ENCODE measurements at places on chromosomes 7 and 10.

DNA sequence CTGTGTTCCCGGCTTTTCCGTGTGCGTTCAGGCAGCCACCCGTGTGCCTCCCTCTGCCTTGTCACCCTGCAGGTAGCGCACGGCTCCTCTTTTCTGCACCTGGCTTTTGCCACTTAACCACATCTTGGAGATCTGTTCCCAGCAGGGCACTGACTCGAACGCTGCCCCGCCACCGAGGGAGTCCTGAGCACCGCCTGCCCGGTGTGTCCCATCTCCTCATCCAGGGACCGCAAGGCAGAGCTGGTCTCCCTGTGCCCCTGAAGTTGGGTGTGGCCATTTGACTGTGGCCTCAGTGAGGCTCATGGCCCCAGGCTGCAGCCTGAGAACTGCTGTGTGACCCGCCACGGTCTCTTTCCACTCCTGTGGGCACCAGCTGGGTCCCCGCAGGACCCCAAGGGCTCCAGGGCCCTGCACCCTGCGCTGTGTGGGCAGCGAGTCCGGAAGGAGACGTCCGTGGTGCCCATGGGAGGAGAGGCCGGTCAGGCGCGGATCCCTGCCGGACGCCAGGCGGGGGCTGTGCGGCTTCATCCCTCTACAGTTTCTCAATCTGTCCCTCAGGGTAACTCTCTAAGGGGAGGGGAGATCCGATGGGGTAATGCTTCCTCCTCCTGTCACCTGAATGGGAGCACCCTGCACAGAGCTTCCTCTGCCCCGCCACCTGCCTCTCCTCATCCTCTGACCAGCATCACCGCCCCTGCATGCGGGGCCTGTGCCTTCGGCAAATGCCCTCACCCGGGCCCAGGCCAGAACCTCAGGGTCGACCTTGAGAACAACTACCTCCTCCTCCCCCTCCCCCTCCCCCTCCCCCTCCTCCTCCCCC, 1.8 kb upstream of the INTS1 start:
- H3K27me3 ChIP-seq: no peaks in the 10 kb centered on the region
- peaks cover 5% of the 10 kb centered on the region for H3K4me1 ChIP-seq
- DNase-seq: no peak
- no peak overlapping the region for H3K27ac ChIP-seq
- H3K36me3 ChIP-seq: peaks cover 16% of the 10 kb centered on the region

- H3K27ac ChIP-seq: peak within 1 kb of the TSS; percentile 97
- peak within 1 kb of the TSS; percentile 91 for H3K4me3 ChIP-seq
- H3K27me3 ChIP-seq: no peaks in the 10 kb centered on the region
- peak; percentile 28 for DNase-seq
- peaks cover 21% of the 10 kb centered on the region for H3K4me1 ChIP-seq
These were observed at the start of gene KLF6 for GRCh38 chr10:3784510-3785250. KLF6 (minus strand) TSS chr10:3785209; CDS start chr10:3785014, 195 bp downstream.

- no peak overlapping the region for H3K4me3 ChIP-seq
- peak overlapping the region; percentile 40 for H3K27ac ChIP-seq
- H3K27me3 ChIP-seq: no peaks in the 10 kb centered on the region
- DNase-seq: peak; percentile 2
- H3K4me1 ChIP-seq: no peaks in the 10 kb centered on the region
These were observed 123.1 kb downstream of the DKK1 start for GRCh38 chr10:52437205-52437646.

GRCh38 chr10:26025523-26025922, 91.5 kb downstream of the MYO3A start:
- H3K27me3 ChIP-seq: no peaks in the 10 kb centered on the region
- DNase-seq: no peak
- H3K4me3 ChIP-seq: no peak overlapping the region

- H3K27ac ChIP-seq: no peak overlapping the region
- no peaks in the 10 kb centered on the region for H3K36me3 ChIP-seq
- H3K4me1 ChIP-seq: no peaks in the 10 kb centered on the region
- no peaks in the 10 kb centered on the region for H3K27me3 ChIP-seq
These were observed 185.6 kb downstream of the ZNF248 start for GRCh38 chr10:37671802-37672201.

DNA sequence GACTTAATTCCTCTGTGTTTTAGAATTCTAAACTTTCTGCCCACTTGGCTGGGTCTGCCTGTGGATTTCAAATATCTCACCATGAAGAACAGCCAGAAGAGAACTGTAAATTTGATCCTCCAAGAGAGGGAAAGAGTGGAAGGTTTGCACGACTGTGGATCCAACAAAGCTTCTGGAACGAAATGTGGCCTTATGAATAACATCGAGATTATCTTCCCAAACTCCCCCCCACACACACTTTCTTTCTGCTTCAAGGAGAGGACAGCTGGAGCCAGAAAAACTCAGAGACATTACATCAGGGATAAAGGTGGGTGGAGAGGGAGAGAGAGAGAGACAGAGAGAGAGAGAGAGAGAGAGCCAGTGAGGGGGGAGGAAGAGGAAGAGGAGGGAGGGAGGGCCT, 570.1 kb upstream of the MGMT start:
- H3K27me3 ChIP-seq: no peaks in the 10 kb centered on the region
- H3K4me3 ChIP-seq: no peak overlapping the region
- DNase-seq: no peak
- no peak overlapping the region for H3K27ac ChIP-seq
- H3K4me1 ChIP-seq: no peaks in the 10 kb centered on the region
- H3K36me3 ChIP-seq: no peaks in the 10 kb centered on the region

DNA sequence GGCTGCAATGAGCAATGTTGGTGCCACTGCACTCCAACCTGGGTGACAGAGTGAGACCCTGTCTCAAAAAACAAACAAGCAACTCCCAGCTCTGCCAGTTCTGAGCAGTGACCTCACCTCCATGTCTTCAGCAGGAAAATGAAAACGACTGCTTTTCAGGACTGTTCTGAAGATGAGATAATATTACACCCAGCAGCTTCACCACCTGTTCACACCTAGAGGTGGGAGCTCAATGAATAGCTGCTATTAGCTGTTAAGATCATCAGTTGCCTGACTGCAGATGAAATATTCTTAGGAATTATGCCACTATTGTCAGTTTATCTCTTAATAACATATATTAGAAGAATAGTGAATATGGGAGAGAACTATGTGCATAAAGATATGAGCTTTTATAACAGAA, 48.4 kb upstream of the CYTH3 start:
- no peaks in the 10 kb centered on the region for H3K27me3 ChIP-seq
- no peak overlapping the region for H3K4me3 ChIP-seq
- no peak for DNase-seq
- H3K27ac ChIP-seq: no peak overlapping the region

DNA sequence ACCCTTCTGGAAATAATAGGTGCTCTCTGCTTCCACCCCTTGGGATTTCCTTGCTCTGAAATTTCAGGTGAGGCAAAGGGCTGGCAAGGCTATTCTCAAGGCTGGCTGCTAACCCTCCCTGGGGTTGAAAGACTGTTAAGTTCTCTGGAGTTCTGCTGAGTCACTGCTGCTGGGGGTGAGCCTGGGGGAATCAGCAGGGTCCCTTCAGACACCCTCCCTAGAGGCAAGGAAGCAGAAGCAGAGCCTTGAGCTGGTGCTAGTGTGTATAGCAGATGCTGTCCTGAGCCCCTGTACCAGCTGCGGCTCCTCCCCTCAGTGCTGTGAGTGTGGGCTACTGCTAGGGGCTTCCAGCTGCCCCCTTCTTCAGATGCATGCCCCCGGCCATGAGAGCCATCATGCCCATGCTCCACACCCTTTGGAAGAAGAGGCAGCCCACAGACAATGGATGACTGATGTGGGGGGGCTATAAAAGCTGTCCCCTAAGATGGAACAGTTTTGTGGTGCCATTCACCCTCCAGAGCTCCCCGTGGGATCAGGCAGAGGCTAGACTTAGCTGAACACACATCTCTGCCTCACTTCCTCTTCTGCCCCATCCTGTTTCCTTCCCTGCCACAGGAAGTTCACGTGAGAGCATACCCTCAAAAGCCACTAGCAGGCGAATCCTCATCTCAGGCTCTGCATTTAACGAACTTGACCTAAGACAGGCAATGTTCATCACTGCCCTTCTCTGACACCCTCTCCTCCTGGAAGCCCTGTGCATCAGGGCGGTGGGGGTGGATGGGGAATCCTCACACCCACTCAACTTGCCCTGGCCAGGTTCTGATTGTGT, 91.8 kb downstream of the SH3PXD2A start:
- no peaks in the 10 kb centered on the region for H3K36me3 ChIP-seq
- peaks cover 36% of the 10 kb centered on the region for H3K4me1 ChIP-seq
- H3K4me3 ChIP-seq: no peak overlapping the region
- no peaks in the 10 kb centered on the region for H3K27me3 ChIP-seq
- DNase-seq: peak; percentile 46

GRCh38 chr7:17971411-17971810, 31.1 kb upstream of the SNX13 start:
- no peak overlapping the region for H3K27ac ChIP-seq
- DNase-seq: peak; percentile 33
- no peaks in the 10 kb centered on the region for H3K27me3 ChIP-seq
- H3K4me3 ChIP-seq: no peak overlapping the region
- no peaks in the 10 kb centered on the region for H3K4me1 ChIP-seq
- H3K36me3 ChIP-seq: no peaks in the 10 kb centered on the region

DNA sequence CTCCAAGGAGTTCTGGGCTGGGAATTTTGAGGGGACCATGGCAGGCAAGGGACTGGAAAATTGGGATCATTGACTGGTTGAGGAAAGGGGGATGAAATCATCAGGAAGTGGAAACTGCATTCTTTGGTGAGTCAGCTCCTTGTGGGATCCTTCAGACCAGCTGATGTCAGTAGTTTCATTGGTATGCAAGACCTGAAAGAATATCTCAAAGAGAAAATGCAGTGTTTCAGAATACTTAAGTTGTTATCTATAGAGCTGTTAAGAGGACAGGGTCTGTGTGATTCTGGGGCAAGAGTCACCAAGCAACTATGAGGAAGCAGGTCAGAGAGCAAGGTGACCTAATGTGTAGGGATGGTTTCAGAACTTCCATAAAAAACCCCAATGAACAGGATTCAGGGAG, 595.9 kb upstream of the AUTS2 start:
- DNase-seq: peak; percentile 10
- H3K4me1 ChIP-seq: no peaks in the 10 kb centered on the region
- no peaks in the 10 kb centered on the region for H3K36me3 ChIP-seq
- H3K27me3 ChIP-seq: no peaks in the 10 kb centered on the region
- no peak overlapping the region for H3K4me3 ChIP-seq

DNA sequence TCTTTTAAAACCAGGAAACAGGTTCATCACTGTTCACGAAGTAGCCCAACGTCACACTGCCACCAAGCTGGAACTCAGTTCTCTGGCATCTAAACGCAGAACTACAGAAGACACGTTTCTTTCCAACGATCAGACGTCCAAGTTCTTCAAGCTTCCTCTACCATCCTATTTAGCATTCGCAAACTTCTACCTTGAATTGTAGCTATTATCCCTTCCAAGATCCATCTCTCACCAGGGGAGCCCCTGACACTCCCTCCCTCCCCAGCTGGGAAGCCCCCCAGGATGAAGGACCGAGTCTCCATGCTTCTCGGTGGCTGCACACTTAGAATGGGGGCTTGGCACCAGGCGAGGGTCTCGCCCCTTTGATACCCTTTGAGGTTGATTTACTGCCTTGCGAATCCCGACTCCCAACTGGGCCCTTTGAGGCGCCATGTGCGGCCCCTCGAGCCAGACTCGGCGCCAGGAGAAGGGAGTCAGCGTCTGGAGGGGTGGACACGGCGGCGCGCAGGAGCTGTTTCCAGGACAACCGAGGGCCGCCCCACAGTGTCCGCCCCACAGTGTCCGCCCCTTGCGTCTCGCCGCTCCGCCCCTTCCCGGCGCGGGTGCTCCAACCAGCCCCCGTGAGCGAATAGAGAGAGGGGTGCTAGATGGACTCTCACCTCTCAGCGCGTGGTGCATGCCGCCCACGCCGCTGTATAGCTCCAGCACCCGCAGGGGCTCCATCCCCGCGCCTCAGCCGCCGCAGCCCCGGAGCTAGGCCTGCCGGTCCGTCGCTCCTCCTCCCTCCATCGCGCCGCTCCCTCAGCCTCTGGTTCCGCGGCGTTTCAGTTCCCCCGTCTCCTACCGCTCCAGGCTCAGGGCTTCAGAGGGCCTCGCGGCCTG, at the start of gene TRDMT1:
Gene TRDMT1, minus strand, starts transcription at position 761 of the 882 bp plus-strand sequence. Its CDS starts 38 bp downstream, at position 723.
- no peaks in the 10 kb centered on the region for H3K27me3 ChIP-seq
- peak within 1 kb of the TSS; percentile 74 for H3K4me3 ChIP-seq
- H3K36me3 ChIP-seq: no peaks in the 10 kb centered on the region
- peak within 1 kb of the TSS; percentile 93 for H3K27ac ChIP-seq
- peak; percentile 86 for DNase-seq

DNA sequence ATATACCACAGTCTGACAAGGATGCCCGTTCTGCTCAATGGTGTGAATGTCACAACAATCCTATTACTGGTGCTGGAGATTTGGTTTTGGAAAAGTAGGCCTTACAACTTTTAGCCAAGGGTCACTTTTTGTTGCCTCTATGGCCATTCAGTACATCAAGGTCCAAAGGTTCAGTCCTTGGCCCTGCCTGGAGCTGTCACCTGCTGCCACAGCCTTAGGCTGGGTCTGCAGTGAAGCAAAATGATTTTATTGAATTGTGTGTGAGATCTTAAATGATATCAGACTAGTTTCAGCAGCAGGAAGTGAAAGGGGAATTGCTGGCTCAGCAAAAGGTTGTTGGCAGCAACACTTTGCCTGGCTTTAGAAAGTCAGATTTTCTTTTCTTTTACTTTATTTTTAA, 427.6 kb downstream of the THSD7A start:
- no peaks in the 10 kb centered on the region for H3K36me3 ChIP-seq
- no peak overlapping the region for H3K4me3 ChIP-seq
- DNase-seq: no peak
- no peaks in the 10 kb centered on the region for H3K4me1 ChIP-seq
- no peak overlapping the region for H3K27ac ChIP-seq
- no peaks in the 10 kb centered on the region for H3K27me3 ChIP-seq

GRCh38 chr10:24969841-24970281, 17.5 kb upstream of the PRTFDC1 start:
- no peaks in the 10 kb centered on the region for H3K36me3 ChIP-seq
- H3K27ac ChIP-seq: no peak overlapping the region
- no peaks in the 10 kb centered on the region for H3K27me3 ChIP-seq
- no peaks in the 10 kb centered on the region for H3K4me1 ChIP-seq

- no peaks in the 10 kb centered on the region for H3K36me3 ChIP-seq
- H3K27ac ChIP-seq: no peak overlapping the region
- no peak overlapping the region for H3K4me3 ChIP-seq
These were observed 3.3 kb downstream of the RADIL start for GRCh38 chr7:4880218-4880617.

- H3K4me3 ChIP-seq: no peak overlapping the region
- H3K4me1 ChIP-seq: peaks cover 11% of the 10 kb centered on the region
- peak; percentile 68 for DNase-seq
- no peaks in the 10 kb centered on the region for H3K36me3 ChIP-seq
- no peak overlapping the region for H3K27ac ChIP-seq
These were observed 48.1 kb downstream of the GNAI1 start for GRCh38 chr7:80182630-80183276.

DNA sequence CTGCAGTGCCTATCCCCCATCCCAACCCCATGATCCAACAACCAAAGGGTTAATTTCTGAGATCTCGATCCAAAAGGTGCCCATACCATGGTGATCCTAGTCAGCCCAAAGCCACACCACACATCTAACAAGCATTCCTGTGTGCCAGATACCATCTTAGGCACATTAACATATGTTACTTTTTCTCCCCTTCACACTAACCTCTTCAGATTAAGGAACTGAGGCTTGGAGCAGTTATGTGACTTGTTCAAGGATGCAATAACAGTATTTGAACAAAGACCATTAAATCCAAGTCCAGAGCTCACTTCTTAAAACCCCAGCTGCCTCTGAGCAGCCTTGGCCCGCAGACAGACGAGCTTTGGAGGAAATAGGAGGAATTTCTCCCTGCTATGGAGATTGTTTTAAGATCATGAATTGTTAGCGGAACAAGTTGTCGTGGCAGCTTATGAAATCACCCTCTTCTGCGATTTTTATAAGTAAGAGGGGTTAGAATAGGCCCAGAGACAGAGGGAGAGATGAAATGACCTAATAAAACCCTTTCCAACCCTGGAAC, 327.2 kb downstream of the KCNMA1 start:
- no peak for DNase-seq
- no peaks in the 10 kb centered on the region for H3K36me3 ChIP-seq
- H3K27ac ChIP-seq: no peak overlapping the region
- no peak overlapping the region for H3K4me3 ChIP-seq
- peaks cover 11% of the 10 kb centered on the region for H3K4me1 ChIP-seq
- H3K27me3 ChIP-seq: peaks cover 2% of the 10 kb centered on the region
